ENCODE measurements at places on chromosomes 12 and 14. TPM values are rescaled to one million over a fixed set of nuclear protein-coding genes. Genes with fewer than 3 reads are reported as not detected.

MYH6 gene
- not detected for total RNA-seq

PLA2G1B gene
- not detected for total RNA-seq

TPPP2 gene
- total RNA-seq: not detected

COQ5 gene
- 25.9 TPM for total RNA-seq

FZD10 gene
- total RNA-seq: under 0.01 TPM

COA8 gene
- 16.7 TPM for total RNA-seq

KERA gene
- total RNA-seq: not detected

RD3L gene
- not detected for total RNA-seq

GZMH gene
- total RNA-seq: not detected

IGFBP6 gene
- 0.77 TPM for total RNA-seq

RIPK3 gene
- total RNA-seq: 3.7 TPM

Data from melanocyte of skin (primary cell).